Thoracic aorta (tissue), 2 donors: ENCODE measurements at places on chromosomes 3 and 15.
A peak's percentile ranks its signal among the peaks of the same experiment; 100 is the strongest.

GRCh38 chr15:87374339-87374738 lies 882.2 kb downstream of the NTRK3 start:
- DNase-seq = no peak

DNA sequence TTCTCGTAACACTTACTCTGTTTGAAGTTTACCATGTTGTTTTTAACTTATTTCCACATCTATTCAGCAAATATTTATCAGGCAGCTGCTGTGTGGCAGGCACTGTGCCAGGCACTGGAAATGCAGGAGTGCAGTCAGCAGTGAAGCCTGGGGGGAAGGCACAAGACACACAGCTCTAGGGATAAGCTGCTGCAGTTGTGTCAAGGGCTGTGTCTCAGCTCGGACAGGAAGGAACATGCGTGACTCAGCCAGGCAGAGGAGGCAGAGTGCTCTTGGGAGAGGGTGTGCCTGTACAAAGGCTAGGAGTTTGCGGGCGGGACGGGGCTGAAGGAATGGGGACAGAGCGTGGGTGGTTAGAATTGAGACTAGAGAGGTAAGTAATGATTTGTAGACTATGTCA lies 24.7 kb downstream of the LYSMD4 start:
- DNase-seq = peak; percentile 69

GRCh38 chr3:72756900-72757299 lies 91.3 kb downstream of the SHQ1 start:
- DNase-seq = no peak

- DNase-seq = no peak
Observed at GRCh38 chr3:175356899-175357324, 497.8 kb downstream of the NAALADL2 start.

GRCh38 chr3:77915336-77915735 lies 875.4 kb downstream of the ROBO2 start:
- no peak for DNase-seq

GRCh38 chr15:96553931-96554330 lies 223.4 kb downstream of the NR2F2 start:
- DNase-seq = no peak

GRCh38 chr3:38984731-38985130 lies 67.0 kb downstream of the SCN11A start:
- no peak for DNase-seq

- no peak for DNase-seq
Observed at GRCh38 chr15:81091889-81092558, 42.0 kb upstream of the CFAP161 start.

- no peak for DNase-seq
Observed at GRCh38 chr3:89059211-89059925, 48.1 kb upstream of the EPHA3 start.

DNA sequence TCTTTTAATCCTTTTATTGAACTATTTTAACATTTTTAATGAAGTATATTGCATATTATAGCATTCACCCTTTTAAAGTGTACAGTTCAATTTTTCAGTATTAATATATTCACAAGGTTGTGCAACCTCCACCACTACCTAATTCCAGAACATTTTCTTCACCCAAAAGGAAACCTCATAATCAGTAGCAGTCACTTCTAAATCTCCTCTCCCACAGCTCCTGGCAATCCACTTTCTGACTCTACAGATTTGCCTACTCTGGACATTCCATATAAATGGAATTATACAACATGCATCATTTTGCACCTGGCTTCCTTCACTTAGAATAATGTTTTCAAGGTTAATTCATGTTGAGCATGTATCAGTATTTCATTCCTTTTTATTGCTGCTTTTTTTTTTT lies 55.0 kb upstream of the HRH1 start:
- DNase-seq = no peak

DNA sequence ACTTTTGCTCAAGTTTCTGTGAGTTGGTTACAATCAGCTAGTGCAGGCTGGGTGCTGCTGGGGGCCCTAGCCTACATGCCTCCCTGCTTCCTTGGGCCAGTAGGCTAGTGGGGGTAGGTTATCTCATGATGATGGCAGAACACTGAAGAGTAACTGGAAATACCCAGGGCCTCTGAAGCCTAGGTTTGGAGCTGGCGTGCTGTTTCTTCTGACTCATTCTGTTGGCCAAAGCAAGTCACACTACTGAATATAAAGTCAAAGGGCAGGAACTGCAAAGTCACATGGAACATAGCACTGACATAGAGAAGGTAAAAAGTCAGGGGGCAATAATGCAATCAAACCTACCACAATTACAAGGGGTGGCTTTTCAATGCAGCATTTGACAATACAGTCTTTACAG lies 34.5 kb downstream of the RASGRP1 start:
- DNase-seq = no peak

- no peak for DNase-seq
Observed at GRCh38 chr3:108134555-108134880, 43.7 kb upstream of the CD47 start.

DNA sequence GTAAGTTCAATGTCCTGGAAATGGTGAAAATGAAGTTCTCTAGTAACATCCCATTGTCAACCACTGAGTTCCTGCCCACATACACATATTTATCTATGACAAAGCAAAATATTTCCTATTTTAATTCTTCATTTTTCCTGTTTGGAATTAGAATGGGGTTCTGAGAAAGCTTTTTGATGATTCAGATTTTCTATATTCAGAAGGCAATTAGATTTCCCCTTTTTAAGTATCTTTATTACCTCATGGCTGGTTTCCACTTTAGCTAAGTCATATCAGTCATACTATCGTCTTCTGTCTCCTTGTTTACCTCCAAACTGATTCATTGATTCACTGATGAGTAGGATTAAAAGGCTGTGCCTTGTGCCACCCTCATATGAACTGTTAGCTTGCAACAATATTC lies 17.9 kb downstream of the ETFA start:
- no peak for DNase-seq

DNA sequence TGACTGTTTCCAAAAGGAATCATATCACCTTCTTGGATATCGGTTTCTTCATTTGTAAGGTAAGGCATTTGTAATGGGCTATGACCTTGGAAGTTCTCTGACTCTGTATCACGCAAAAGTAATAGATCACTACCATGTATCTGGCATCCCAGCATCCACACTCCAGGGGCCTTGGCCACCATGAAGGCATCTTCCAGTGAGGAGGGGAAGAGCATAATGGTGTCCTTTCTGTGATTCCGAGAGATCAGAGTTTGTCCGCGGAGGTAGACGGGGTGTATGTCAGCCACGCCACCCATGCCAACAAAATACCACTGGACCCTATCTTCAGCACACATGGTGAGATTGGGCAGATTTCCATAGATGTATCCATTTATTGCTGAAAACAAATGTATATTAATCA lies 48.1 kb upstream of the CP start:
- no peak for DNase-seq

- peak; percentile 10 for DNase-seq
Observed at GRCh38 chr3:150227839-150228238, 180.3 kb upstream of the TSC22D2 start.

DNA sequence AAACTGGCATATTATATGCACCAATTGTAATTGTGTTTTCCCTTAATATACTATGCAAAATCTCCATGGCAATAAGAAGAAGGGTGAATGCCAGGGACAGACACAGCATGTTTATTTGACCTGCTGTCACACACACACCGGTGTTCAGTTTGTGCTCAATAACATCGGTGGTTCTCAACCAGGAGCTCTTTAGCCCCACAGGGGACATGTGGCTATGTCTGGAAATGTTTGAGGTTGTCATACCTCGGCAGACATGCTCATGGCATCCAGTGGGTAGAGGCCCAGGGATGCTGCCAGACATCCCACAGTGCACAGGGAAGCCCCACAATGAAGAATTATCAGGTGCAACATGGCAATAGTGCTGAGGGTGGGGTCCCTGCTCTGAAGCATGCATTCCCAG lies 38.2 kb downstream of the GLB1 start:
- no peak for DNase-seq

GRCh38 chr15:69380726-69381105 lies 33.4 kb upstream of the KIF23 start:
- DNase-seq = no peak

GRCh38 chr3:65729973-65730372 lies 308.7 kb downstream of the MAGI1 start:
- DNase-seq = no peak

- no peak for DNase-seq
Observed at GRCh38 chr3:107884719-107885460, 205.9 kb downstream of the CD47 start.

- DNase-seq = no peak
Observed at GRCh38 chr3:57512166-57512565, 32.0 kb downstream of the DNAH12 start.
